NCI-H82 (cell line): ENCODE measurements at places on chromosomes 3 and 15.

- no peak for DNase-seq
Observed at GRCh38 chr3:29936766-29937165, 655.9 kb downstream of the RBMS3 start.

DNA sequence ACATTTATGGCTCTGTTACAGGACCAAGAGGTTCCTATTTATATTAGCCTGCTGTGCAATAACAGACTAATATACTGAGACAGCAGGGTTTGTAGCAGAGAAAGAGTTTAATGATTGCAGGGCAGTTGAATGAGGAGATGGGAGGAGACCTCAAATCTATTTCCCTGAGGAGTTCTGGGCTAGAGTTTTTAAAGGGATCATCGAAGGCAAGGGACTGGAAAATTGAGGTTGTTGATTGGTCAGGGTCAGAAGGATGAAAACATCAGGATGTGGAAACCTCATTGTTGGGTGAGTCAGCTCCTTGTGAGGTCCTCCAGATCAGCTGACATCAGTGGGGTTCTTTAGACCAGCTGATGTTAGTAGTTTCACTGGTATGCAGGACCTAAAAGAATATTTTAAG, 60.6 kb upstream of the GOLGA8B start:
- DNase-seq = no peak

DNA sequence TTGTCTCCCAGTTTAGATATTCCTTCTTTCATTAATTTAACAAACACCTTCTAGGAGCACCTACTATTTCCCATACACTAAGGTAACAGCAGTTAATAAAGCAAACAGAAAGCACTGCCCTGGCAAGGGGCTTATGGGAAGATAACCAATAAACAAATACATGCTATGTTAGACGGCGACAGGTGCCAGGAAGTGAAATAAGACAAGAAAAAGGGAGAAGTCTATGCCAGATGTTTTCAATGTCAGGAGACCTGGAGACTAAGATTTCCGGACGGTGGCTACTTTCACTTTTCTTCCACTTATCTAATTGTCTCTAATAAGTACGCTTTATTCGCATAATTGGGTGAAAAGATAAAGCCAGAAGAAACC, 32.5 kb upstream of the ZNF445 start:
- DNase-seq = peak; percentile 23

DNA sequence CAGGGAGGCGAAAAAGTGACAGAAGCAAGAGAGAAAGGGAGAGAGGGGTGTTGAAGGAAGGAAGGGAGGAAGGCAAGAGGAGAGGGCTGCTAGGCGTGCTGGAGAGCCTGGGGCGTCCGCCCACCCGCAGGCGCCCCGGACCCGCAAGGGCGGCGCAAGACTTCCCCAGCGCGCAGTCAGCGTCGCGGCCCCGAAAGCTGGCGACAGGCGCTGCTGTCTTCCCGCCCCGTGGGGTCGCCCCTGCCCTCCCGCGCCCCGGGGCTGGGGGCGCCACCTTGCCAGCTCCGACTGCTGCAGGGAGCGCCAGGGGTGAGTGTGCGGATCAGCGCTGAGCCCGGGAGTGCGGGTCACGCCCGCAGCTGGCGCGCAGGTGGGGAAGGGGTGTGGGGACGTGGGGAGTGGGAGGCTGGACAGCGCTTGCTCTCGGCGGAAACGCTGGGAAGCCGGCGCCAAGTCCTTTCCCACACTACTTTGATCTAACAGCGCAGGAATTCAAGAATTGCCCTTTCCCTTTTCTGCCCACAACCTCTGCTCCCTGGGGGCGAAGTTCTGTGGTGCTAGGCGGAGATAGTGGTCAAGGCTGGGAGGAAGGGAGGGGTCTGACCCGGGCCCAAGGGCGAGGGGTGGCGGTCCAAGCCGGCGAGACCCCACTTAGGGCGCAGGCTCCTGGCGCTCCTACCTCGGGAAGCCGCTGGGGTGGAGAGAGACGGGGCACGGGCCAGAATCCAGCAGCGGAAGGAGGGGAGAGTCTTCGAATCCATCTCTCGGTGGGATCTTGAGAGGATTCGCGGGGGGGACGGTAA, 266.1 kb downstream of the CGGBP1 start:
- peak; percentile 26 for DNase-seq

GRCh38 chr3:18185624-18186023, 239.5 kb downstream of the SATB1 start:
- no peak for DNase-seq

DNA sequence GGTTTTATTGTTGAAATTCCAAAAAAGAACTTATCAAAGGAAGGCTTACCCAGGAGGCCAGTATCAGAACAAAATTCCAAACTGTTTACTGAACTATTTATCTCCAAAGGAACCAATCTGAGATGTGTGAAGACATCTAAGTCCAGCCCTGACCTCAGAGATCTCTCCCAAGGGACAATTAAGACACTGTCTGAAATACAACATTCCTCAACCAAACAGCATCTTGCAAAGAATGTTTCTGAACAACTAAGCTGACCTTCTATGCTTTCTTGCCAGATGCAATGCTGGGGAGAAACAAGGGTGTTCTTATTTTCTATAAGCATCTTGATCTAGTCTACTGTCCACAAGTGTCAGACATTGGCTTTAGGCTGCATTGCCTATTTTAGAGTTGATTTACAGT, 13.6 kb downstream of the PDZRN3 start:
- DNase-seq = no peak

- peak; percentile 45 for DNase-seq
Observed at GRCh38 chr3:67109651-67110204, 111.6 kb downstream of the KBTBD8 start.

DNA sequence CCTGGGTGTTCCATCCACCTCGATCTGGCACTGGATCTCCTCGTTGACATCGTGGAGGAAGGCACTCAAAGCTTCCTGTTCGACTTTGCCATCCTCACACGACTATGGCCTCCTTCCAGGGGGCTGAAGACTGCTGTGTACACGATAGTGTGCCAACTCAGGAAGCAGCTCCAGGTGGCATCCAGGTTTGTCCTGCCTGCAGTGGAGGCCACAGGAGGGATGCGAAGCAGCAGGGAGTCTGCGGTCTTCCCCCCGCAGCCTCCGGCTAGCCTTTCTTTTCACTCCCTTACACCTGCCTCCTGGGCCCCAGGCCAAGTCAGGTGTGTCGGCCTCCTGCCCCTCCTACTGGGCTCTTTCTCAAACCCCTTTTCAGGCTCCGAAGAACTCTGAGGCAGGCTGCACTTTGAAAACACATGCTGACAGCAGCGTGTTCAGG, 32.2 kb downstream of the SYNM start:
- no peak for DNase-seq

- no peak for DNase-seq
Observed at GRCh38 chr15:62900071-62900802, 142.3 kb upstream of the TPM1 start.

- DNase-seq = no peak
Observed at GRCh38 chr15:64804619-64805018, 20.8 kb downstream of the PIF1 start.

DNA sequence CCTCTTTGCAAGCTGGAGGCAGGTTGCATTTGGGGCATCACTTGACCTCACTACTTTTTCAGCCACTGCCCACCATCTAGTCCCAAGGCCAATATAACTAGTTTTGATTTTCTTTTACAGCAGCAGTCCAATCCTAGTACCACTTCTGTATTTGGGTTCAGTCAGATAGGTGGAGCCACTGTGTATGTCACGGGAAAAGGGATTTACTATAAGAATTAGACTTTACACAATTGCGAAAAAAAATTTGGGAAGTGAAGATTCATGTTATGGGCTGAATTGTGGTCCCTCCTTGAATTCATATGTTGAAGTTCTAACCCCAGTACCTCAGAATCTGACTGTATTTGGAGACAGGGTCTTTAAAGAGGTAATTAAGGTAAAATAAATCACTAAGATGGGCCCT, 37.4 kb upstream of the NMNAT3 start:
- no peak for DNase-seq

- DNase-seq = no peak
Observed at GRCh38 chr15:100693451-100693850, 91.1 kb downstream of the ASB7 start.

DNA sequence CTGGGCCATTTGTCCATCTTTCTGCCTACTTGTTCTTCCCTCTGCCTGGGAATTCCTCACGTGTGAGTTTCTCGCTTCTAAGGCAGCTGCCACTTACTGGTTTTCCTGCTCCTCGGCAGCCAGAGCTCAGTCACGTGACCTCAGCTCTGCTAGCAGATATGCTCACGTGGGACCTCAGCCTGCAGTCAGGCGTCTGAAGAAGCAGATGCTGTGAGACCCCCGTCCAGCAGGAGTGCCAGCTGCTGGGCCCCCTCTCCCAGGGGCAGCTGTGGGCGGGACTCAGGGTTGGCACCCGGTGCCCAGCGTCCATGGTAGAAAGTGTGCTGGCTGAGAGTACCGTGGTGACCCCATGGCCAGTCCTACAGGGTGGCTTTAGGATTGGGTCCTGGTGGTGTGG, 161.3 kb upstream of the TLE3 start:
- no peak for DNase-seq

DNA sequence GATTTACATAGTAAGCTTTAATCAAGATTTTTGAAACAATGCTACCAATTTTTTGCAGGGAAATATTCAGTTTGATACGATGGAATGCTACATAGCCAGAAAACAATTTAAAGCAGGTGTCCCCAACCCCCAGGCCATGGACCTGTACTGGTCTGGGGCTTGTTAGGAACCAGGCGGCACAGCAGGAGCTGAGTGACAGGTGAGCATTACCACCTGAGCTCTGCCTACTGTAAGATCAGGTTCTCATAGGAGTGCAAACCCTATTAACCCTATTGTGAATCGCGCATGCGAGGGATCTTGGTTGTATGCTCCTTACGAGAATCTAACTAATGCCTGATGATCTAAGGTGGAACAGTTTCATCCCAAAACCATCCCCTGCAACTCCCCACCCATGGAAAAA, 322.6 kb upstream of the NECTIN3 start:
- DNase-seq = no peak

GRCh38 chr3:182738583-182739411, 54.5 kb upstream of the ATP11B start:
- DNase-seq = no peak

GRCh38 chr3:179848711-179849110, 188.0 kb downstream of the PEX5L start:
- no peak for DNase-seq

- peak; percentile 64 for DNase-seq
Observed at GRCh38 chr15:84715441-84716035, 401 bp downstream of the SEC11A start.

GRCh38 chr3:100089812-100090668, 24.3 kb downstream of the FILIP1L start:
- DNase-seq = peak; percentile 40

DNA sequence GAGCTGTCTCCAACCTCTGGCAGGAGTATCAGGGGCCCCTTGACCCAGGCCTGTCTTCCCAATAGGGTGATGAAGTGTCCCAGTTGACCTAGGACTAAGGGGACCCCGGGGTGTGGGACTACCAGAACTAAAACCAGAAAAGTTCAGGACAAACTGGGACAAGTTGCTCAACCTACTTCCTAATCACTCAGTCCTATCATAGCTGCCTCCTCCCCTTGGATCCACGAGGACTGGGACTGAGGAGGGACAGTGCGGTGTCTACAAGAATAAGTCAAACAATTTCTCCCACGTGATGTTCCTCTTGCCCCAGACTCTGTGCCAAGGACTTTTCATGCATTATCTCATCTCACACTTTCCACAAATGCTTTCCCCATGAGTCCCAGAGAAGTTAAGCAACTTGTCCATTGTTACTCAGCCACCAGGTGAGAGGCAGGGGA, 49.4 kb upstream of the SLCO2A1 start:
- DNase-seq = no peak

DNA sequence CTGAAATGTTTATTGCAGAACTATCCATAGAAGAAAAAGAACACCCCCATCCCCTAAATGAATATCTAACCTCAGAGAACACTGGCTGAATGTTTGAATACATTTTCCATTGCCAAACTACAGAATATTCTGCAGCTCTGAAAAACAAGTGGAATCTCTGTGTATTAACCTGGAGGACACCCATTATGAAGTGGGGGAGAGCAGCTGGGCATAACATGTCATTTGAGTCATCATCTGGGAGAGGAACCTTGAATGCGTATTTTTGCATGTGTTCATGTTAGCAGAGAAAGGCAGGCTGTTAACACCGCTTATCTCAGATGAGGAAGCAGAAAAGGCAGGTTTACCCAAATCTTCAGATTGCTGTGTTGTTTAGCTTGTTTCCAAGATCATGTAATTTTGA, 31.5 kb downstream of the ESYT3 start:
- no peak for DNase-seq

DNA sequence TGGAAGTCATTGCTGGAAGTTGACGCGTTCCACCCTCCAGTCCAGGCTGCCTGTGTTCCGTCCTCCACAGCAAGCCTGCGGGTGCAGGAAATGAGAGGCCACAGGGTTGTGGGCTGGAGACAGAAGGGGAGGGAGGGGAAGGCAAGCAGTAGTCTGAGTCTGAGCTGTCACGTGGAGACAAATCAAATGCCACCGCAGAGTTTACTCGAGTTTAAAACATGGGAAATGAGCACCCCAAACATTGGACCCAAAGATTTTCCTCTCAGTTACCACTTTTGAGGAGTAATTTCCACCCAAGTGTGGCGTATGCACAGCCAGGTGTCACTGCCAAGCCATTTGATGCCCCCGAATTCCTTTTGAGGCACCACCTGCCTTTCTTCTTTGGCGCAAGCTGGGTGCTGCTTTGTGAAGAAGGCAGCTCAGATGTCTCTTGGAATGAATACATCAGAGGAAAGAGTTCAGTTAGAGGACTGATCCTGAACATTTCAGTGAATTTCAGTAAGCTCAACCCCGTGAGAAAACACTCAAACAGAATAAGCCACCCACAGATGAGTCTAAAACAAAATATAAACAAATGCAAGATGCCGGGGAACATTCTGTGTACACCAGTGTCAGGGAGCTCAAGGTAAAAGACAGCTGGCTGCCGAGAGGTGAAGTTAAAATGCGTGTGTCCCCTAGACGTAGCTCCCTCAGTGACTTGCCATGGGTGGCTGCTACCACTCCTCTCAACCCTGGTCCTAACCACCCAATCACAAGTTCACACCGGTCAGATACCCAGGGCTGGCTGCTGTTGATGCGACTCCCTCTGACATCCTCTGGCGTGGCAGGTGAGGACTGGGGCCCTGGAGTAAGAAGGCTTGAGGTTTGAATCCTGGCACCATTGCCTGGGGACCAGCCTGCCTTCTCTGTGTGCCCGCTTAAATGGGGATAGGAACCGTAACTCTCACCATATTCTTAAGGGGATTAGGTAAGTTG, 203.8 kb downstream of the UACA start:
- DNase-seq = peak; percentile 13

GRCh38 chr3:189275852-189276251, 104.1 kb downstream of the TPRG1 start:
- DNase-seq = no peak

DNA sequence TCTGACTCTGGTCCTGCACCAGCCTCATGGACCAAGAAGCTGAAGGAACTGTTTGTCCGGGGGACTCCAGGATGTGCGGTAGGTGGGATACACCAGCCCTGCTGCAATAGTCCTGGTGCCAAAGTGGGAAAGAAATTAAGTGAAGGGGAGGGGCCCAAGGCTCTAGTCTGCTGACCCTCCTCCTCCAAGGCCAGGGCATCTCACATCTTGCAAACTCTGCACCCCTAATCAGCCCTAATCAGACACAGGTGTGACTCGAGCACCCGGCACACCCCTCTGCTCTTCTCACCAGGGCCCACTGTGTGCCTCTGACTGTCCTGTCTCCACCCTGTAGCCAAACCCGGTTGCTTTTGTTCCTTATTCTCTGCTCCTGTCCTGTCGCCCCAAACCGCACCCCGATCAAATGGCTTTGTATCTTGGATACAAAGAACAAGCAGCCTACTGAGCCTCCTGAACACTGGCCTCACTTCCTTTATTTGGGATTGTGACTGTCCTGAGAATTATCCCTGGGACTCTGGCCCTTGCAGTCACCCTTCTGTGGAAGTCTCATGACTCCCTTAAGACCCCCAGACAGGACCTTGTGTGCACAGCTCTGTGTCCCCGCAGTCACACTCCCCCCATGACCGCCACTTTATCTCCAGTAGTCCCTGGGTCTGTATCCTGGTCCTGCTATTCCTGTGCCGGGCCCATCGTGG, 26.7 kb upstream of the SLC41A3 start:
- DNase-seq = no peak
